ENCODE measurements at places on chromosomes 6 and 20. TPM values are rescaled to one million over a fixed set of nuclear protein-coding genes. Genes with fewer than 3 reads are reported as not detected.

GLYATL3 gene
- not detected for total RNA-seq

TMEM217 gene
- 0.73 TPM for total RNA-seq

DNA sequence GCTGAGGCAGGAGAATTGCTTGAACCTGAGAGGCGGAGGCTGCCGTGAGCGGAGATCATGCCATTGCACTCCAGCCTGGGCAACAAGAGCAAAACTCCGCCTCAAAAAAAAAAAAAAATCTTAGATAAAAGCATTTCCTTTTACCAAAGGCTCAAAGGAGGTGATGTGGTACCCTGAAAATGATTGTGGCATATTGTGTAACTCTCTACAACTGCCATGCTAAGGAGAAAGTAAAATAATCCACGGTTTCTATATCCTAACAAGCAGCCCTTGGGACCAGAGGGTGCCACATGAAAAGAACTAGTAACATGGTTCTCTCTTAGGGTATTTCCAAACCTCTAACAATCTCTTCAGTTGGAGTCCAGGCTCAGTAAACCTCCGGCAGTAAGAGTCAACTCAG lies 38.8 kb upstream of the SLA2 start:
- peaks cover 3% of the 10 kb centered on the region for H3K36me3 ChIP-seq
- H3K4me1 ChIP-seq, result no peaks in the 10 kb centered on the region
- no peak overlapping the region for H3K4me3 ChIP-seq
- no peaks in the 10 kb centered on the region for H3K27me3 ChIP-seq
- no peak overlapping the region for H3K27ac ChIP-seq

DNA sequence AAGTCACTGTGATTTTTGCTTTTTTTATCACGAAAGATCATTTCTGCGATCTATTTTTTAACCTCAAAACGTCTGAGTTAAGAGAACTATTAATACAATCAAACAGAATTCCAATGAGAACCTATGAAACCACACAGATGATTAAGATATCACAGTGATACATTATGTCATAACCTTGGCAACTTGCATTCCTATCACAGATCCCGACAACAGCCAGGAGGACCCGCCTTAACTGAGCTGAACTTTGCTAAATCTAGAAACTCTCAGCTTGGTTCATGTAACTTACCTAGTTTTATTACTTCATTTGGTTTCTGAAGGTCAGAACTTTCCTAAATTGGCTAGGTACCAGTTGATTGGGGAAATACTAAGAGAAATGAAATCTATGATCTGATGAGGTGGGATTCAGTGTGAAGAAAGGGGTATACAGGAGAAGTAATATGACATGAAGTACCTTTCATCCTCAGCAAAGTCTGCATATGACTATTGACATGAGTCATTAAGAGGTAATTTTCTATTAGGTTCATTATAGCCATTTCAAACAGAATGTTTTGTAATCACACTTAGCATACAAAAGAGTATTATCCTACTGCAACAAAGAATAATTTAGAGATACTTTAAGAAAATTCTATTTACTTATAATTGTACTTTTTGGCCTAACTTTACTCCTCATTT lies 11.2 kb downstream of the LYRM4 start:
- H3K36me3 ChIP-seq, result peaks cover 4% of the 10 kb centered on the region
- peaks cover 27% of the 10 kb centered on the region for H3K4me1 ChIP-seq
- no peaks in the 10 kb centered on the region for H3K27me3 ChIP-seq
- no peak overlapping the region for H3K27ac ChIP-seq

- H3K27ac ChIP-seq, result no peak overlapping the region
- H3K4me1 ChIP-seq, result no peaks in the 10 kb centered on the region
- no peak overlapping the region for H3K4me3 ChIP-seq
- H3K36me3 ChIP-seq, result no peaks in the 10 kb centered on the region
- H3K27me3 ChIP-seq, result no peaks in the 10 kb centered on the region
- DNase-seq, result no peak
These were observed 32.0 kb upstream of the TFAP2D start for GRCh38 chr6:50681213-50681824.

DNA sequence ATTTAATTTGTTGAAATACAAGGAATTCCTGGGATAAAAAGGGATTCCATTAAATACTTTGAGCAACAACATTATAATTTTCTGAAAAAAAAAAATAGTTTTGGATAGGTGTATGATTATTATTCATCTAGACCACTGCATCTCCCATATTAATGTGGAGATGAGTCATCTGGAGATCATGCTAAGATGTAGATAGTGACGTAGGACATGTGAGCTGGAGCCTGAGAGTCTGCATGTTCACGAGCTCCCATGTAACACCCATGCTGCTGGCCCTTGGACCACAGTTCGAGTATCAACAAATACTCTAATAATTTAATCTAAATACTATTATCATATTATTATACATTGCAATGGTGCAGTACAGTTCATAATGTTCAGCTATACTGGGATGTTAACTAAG lies 91.6 kb downstream of the EPM2A start:
- no peak overlapping the region for H3K27ac ChIP-seq
- no peaks in the 10 kb centered on the region for H3K36me3 ChIP-seq
- H3K4me3 ChIP-seq, result no peak overlapping the region
- DNase-seq, result no peak
- H3K4me1 ChIP-seq, result no peaks in the 10 kb centered on the region

DNA sequence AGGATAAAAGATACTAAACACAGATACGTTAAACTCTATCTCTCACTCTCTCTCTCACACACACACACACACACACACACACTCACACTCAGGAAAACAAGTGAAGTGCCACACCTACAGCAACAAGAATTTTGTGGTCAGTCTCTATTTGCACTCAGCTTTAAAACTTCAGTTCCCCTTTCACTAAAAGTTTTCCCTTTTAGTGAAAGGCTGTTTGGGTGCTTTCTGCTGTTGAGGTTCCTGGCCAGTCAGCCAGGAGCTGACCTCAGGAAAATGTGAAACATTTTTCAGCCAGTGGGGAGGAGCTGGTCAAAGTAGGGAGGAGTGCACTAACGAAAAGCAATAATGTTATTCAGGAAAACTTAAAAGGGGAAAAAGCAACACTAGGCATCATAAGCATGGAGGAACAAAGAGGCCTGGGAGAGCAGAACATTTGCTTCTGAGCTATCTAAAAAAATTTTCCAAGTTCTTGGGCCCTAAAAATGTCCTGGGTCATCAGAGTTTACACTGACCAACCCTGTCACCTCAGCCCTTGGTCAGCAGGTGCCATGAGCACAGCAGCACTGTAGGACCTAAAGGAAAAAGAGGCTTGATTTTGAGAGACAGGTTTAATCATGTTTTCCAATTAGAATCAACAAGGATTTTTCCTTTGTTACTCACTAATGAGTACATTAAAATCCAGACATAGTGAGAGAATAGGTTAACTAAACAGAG lies 30.7 kb upstream of the NT5E start:
- DNase-seq, result no peak
- no peaks in the 10 kb centered on the region for H3K36me3 ChIP-seq
- H3K4me1 ChIP-seq, result no peaks in the 10 kb centered on the region
- H3K4me3 ChIP-seq, result no peak overlapping the region
- no peaks in the 10 kb centered on the region for H3K27me3 ChIP-seq

DNA sequence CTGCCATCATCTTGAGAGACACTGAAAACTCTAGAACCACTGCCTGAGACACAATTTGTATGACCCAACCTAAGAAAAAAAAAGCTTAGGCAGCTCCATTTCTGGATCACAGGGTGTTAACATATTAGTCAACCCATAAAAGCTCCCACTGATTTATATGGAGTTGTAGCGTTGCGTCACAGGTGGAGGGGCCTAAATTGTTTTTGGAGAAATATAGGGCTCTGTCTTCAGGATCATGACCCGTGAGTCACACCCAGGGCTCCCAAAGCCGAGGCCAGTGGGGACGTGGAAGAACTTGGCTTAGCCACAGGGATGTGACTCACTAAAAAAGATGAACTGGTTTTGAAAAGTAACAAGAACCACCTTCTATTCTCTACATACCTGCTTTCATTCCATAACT lies 116.5 kb upstream of the BMP2 start:
- H3K36me3 ChIP-seq, result no peaks in the 10 kb centered on the region
- H3K27me3 ChIP-seq, result no peaks in the 10 kb centered on the region

DNA sequence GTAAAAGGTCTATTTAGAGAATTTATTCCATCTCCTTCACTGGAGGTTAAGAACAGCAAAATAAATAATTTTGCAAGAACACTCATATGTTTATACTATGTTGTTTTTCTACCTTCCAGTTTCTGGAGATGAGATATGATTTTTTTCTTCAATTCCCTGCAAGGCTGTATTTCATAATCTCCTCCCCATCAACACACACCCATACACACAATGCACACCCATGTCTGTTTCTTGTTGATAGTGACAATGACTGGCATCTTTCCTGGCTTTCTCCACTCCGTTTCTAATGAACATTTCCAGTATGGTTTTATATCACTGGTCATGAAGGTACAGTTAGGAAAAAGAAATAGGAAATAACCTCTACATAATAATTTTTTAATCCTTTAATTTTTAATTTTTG lies 202.1 kb downstream of the ARHGAP18 start:
- no peak overlapping the region for H3K27ac ChIP-seq
- H3K27me3 ChIP-seq, result no peaks in the 10 kb centered on the region
- no peak overlapping the region for H3K4me3 ChIP-seq
- 0 out of 2 replicates have a peak, but pooled peaks cover 7% of the 10 kb centered on the region for H3K4me1 ChIP-seq
- no peaks in the 10 kb centered on the region for H3K36me3 ChIP-seq

Data from SJCRH30 (cell line).